ENCODE measurements at places on chromosomes 13 and 19.

DNA sequence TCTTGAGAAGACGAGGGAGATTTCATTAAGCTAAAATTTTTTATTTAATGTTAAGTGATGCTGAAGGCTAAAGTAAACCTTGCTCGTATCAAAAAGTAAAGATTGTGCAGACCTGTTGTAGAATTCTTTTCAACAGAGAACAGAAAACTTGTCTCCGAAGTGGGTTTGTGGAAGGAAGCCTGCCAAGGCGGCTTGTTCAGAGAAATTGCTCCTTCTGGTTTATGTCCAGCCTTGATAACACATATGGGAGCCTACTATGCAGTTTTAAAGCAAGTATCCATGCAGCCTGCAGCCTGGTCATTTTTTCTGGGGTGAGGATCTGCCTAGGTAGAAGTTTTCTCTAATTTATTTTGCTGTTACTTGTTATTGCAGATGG is 1.4 kb downstream of the MLNR start:
- no peak for DNase-seq

GRCh38 chr13:27358420-27358819 is 66.0 kb upstream of the GTF3A start:
- no peak for DNase-seq

DNA sequence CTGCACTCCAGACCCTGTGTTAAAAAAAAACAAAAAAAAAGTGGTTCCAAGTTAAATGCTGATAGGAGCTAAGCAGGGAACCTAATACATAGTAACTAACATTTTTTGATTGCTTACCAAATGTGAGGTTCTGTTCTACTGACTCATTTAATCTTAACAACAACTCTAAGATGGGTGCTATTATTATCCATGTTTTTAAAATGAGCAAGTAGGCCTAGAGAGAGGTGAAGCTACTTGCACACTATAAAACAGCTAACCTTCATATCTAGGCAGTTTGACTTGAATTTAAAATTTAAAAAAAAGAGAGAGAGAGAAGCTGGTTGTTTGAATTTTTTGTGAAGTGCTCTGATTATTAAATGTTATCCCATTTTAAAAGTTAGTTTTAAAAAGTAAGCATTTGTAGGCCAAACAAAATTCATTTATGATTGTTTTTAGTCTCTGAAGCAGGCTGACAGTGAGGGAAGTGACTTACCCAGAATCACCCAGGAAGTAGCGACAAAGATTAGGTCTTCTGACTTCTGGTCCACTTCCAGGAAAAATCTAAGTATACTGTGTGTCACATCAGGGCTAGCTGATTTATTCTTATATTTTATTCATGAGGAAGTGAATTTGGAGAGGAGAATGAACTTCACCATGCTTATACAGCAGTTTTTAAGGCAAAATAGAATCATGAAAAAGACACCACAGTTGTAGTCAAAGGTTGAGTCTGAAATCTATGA is 2.4 kb downstream of the SIGLECL1 start:
- DNase-seq = no peak

DNA sequence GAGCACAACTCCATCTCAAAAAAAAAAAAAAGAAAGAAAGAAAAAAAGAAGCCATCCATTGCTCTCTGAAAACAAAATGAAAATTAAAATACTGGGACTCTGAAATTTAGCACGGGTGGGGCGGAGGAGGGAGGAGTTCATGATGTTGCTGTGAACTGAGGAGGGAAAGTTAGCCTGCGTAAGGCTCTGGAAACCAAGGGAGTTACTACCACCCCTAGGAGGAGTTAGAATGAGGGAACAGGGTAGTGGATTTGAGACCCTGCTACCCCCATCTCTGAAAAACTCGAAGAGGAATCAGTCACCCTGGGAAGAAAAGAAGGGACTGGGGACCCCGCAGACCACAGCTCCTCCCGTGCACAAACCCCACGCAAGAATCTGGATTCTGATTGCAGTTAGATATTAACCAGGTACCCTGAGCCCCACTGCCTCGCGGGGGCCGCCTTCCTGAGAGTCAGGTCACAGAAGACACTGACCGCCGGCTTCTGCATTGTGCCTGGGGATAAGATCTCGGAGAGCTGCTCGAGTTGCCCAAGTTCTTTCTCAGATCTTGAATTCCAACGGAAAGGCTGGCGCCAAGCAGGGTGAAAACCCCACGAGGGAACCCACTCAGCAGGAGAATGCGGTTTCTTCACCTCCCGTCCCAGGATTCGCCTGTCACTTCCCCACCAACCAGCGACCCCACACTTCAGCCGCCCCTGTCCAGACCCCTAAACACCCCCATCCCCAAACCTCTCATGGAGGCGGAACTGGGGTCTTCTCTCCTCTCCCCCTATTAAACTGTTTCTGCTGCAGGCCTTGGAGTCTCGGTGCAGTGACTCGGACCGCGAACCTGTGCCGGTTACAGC is 870 bp downstream of the ZNF442 start:
- DNase-seq = peak; percentile 17

- DNase-seq = no peak
These were observed 24.4 kb upstream of the CSNK1A1L start for GRCh38 chr13:37129866-37130265.

DNA sequence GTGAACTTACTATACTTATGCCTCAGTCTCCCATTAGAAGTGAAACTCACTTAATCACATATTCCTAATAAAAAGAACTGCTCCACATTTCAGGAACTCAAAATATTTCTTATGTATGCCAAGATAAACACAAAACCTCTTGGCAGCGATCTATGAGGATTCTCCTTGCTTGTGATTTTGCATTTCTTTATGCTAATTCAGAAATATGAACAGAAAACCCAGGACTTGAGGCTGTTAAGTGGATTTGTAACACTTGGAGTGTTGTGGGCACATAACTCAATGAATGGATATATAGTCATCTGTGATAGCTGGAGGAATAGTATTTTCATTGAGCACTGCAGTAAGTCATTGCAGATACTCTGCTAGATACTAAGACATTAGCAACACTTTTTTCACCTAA is 5.6 kb upstream of the KATNAL1 start:
- no peak for DNase-seq

DNA sequence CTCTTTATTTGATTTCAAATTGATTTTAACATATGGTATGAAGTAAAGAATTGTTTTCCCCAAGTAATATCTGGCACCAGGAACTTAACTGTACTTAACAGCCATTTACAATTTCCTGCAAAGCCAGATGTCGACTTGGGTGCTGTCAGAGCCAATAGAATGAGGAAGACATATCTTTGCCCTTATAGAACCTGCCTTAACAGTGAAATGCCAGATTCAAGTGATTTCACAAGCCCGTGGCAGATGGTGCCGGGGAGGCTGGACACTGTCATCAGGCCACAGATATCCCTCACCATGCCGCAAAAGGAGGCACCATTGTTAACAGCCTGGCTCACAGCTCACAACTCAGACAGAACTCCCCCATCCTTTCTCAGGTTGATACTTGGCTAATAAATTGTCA is 48.7 kb downstream of the ESD start:
- no peak for DNase-seq

GRCh38 chr19:16608290-16608739 is 19.7 kb downstream of the MED26 start:
- DNase-seq = no peak

DNA sequence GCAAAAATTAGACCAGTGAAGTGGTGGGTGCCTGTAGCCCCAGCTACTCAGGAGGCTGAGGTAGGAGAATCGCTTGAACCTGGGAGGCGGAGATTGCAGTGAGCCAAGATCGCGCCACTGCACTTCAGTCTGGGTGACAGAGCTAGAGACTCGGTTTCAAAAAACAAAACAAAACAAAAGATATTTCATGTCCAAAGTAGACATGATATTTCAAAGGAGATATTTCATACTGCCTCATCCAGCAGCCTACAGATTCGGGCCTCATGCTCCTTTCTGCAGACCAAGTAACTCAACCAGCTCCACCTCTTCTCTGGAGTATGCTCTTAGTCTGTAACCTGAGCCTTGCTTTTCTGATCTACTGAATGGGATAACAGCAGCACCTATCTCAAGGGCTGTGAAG is 15.0 kb downstream of the ZC3H4 start:
- no peak for DNase-seq

- DNase-seq = no peak
These were observed 7.8 kb downstream of the SLC7A1 start for GRCh38 chr13:29587645-29588044.

DNA sequence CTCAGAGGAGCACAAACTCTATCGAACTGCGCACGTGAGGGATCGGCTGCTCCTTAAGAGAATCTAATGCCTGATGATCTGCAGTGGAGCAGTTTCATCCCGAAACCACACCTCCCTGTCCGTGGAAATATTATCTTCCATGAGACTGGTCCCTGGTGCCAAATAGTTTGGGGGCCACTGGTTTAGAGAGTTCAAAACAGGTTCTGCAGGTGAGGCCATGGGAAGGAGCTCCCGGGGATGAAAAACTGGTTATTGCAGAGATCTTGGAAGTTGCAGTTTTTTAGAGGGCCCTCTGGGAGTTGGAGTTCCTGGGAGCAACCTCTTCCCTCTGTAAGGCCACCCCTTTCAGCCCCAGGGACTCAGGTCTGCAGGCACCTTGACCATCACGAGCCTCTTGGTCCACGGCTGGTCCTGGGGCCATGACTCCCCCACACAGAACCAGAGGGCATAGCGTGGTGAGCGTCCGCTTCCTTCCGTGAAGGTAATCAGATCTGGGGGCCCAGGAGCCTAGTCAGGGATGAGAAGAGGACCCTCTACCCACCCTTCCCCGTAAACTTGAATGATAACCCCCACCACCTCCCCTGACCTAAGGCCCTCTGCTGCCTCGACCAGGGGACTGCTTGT is 5.2 kb downstream of the IRF3 start:
- DNase-seq = no peak

DNA sequence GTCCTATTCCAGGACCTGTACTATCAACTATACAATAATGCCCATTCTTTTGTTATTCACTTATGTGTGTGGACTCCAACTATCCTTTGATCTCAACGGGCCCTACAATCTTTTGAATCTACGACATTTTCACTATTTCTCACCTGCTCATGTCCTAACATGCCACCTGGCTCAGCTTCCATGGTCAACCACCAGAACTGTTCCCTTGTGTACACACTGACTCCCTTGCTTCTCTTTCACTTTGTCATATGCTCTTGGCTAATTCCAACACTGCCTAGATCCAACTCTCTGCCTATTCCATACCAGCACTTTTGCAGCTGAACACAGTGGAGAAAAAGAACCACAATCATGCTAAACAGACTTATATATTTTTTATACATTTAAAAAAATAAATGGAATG is 53.1 kb downstream of the MICU2 start:
- no peak for DNase-seq

GRCh38 chr13:100069278-100069677 is 19.6 kb upstream of the PCCA start:
- no peak for DNase-seq

DNA sequence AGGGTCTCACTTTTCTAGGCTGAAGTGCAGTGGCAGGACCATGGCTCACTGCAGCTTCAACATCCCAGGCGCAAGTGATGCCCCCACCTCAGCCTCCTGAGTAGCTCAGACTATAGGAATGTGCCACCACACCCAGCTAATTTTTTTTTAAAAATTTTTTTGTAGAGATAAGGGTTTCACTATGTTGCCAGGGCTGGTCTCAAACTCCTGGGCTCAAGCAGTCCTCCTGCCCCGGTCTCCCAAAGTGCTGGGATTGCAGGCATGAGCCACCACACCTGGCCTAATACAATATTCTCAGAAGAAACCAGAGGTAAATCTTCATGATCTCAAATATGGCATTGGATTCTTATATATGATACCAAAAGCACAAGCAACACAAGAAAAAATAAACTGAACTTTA is 47.7 kb downstream of the FLT1 start:
- no peak for DNase-seq

DNA sequence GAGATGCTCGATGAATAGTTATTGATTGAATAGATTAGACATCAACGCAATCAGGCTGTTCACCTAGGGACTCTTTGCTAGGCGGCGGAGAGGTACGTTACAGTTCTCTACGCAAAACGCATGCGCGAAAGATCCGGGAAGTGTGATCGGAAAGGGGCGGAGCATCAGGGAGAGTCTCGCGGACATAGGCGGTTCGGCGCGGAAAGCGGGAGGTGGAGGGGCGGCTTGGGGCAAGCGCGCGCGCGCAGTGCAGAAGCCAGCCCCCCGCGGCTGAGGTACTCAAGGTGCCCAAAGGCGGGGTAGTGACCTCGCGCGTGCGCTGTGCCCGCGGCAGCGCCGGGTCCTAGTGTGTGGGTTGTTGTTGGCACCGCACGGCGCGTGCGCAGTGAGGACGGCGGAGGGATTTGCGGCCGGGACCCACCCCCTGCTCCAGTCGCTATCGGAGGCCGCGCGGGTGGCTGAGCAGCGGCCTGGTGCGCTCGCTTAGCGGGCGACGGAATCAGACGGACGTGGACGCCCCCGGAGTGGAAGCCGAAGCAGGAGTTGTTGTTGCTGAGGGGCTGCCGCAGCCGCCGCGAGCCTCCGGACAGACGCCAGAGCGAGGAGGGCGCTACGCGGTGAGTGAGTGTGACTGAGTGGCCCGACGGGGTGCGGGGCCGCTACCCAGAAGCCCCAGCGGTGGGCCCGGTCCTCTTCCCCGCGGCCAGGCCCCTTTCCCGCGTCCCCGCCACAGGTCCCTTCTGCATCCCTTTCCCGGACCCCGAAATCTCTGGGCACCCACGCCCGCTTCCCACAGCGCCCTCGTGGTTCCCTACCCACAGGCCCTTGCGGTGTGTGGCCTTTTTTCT is at the start of gene SNRNP70:
Gene SNRNP70, plus strand, starts transcription at position 432 of the 848 bp plus-strand sequence. CDS start 964 bp downstream, outside the sequence.
- DNase-seq = peak; percentile 99

DNA sequence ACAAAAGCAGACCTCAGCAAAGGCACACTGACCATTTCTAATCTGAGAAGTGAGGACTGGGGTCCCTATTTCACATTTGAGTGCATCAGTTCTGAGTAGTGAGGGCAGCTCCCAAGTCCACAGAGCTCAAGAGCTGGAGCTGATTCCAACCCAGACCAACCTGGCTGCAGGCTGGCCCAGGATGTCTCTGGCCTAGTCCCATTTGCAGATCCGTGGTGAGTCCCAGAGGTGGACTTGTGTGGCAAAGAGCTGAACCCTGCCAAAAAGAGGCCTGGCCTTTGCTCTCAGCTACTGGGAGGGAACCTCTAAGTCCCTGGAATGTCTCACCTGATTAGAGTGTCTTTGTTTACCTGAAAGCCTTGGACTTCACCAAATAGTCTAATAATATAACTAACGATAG is 14.6 kb downstream of the SIGLEC7 start:
- no peak for DNase-seq
